NAMALWA (cell line): ENCODE measurements at places on chromosomes 16 and 17.

GRCh38 chr16:49599704-49600103 lies 226.1 kb downstream of the C16orf78 start:
- DNase-seq: no peak

DNA sequence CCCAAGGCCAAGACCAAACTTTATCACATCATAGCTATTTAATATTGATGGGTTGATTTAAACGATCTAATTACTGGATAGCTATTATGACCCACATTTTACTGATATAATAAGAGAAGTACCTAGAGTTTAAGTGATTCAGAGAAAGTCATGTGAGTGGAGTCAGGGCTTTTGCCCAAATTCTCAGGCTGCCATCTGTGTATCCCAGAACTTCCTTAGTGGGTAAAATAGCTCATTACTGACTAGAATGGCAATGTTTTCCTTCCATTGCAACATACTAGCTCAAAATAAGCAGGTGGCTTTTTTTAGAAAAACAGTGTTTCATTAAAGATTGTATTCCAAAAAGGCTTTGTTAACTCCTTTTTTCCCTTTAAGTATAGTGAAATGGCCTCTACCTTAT lies 113.9 kb upstream of the MAF start:
- DNase-seq: no peak

DNA sequence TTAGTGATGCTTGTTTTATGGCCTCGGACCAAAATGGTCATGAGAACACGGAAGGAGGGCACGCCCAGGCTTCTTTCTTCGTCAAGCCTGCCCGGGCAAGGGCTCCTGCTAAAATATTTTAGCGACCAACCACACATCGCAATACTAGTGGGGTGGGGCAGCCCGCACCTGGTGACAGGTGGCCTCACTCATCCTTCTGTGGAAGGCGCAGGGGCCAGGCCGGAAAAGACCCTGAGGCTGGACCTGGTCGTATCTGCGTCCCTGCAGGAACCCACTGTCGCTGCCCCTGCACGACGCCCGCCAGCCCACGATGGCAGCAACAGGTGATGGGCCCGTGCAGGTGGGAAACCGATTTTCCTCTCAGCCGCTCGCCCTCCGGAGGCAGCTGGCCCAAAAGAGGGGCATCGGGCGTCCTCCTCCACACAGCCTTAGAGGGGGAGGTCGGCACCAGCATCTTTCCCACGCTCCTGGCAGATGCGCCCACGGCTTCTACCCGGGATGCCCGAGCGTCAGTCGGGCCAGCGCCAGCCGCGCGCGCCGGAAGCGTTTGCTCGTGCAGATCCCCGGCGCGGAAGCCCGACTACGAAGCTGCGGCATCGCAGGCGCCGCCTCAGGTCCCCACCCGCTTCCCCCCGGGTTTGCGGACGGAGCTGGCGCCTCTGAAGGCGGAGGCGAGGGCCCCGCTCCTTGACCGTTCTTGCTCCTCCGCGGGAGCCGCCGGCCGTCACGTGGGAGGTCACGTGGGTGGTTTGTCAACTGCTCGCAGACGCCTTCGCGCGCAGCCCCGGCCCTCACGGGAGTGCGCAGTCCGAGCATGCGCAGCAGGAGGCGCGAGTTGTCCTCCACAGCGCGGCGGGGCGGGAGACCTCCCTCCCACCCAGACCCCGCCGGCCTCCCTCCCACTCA lies 22.8 kb upstream of the FOXK2 start:
- DNase-seq: peak; percentile 90

- DNase-seq: no peak
Measured at GRCh38 chr17:15261258-15261801, 3.8 kb downstream of the PMP22 start.

- DNase-seq: peak; percentile 77
Measured at GRCh38 chr17:50177983-50178834, 12.4 kb downstream of the SGCA start.

DNA sequence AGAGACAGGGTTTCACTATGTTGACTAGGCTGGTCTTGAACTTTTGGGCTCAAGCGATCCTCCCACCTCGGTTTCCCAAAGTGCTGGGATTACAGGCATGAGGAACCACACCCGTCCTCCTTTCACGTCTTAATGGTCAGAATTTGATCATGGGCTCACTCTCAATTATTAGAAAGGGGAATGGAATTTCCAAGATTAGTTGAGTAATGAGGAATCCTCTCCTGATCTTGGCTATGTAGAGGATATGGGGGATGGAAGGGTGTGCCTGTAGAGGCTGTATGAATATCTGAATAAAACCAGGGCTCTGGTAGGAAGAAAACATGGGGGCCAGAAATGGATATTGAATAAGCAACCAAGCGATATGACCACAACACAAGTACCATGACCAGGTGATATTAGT lies 25.9 kb upstream of the SMURF2 start:
- no peak for DNase-seq

DNA sequence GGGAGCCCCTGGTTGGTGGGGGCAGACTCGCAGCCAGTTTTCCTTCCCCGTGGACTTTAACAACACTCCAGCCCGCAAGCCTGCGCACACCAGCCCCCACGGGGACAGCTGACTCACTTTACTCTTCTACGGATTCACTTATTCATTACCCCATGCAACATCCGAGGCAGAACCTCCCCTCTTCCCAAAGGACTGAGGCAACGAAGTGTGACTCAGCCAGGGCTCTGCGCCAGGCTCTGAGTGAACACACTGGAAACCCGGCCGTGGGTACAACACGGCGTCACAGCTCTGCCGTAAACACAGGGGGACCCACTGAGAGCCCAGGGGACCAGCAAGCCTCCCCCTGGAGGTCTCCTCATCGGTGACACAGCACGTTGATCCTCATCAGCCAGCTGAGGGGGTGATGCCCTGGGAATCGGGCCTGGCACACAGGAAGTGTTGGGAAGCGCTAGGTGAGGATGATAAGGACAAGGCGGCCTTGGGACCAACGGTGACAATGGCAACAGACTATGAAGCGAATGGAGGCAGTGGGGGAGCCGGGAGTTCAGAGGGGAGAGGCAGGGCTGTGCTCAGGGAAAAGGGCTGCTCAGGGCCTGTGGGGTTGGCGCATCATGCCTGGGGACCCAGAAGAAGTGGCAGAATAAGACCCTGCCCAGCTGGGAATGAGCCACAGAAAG lies 14.6 kb downstream of the COTL1 start:
- no peak for DNase-seq

DNA sequence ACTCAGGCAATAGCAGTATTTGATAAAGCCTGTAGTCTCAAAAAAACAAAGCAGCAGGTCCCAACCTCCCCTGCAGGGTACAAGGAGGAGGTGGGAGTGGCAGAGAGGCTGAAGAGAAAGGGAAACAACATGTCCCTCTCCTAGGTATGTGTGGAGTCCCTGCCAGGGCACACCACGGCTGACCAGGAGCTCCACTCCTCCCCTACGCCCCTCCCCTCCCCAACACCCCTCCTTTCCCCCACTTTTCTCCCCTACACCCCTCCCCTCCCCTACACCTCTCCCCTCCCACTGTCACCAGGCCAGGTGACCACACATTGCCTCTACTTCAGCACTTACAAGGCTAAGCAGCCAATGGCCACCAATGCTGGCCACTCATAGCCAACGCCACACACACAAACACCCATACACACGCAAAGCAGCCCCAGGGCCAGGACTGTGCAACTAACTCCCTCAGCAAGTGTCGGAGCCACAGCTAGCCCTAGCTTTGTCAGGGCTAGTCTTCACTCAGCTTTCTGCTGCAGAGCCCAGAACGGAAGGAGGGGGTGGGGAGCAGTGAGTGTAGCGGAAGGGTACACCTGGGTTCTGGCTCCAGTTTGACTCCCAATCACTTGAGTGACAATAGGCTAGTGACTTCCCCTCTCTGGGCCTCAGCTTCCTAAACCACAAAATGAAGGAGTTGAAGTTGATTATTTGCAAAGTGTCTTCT lies 8.2 kb downstream of the CAVIN1 start:
- no peak for DNase-seq

DNA sequence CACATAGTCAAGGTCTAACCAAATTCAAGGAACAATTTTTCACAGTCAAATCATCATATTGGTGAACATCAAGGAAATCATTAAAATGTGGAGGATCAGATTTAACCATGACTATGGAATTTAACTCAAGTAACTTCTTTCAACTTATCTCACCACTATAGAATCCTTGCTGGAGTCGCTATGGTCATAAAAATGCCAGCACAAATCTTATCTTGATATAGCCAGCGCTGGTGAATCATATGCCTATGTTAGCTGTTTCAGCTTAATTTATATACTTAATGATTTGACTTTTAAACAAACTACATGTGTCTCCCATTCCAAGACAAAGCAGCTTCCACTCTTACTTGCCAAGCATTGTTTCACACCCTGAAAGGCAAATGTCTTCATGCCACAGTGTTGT lies 416.4 kb downstream of the CDH11 start:
- DNase-seq: no peak

DNA sequence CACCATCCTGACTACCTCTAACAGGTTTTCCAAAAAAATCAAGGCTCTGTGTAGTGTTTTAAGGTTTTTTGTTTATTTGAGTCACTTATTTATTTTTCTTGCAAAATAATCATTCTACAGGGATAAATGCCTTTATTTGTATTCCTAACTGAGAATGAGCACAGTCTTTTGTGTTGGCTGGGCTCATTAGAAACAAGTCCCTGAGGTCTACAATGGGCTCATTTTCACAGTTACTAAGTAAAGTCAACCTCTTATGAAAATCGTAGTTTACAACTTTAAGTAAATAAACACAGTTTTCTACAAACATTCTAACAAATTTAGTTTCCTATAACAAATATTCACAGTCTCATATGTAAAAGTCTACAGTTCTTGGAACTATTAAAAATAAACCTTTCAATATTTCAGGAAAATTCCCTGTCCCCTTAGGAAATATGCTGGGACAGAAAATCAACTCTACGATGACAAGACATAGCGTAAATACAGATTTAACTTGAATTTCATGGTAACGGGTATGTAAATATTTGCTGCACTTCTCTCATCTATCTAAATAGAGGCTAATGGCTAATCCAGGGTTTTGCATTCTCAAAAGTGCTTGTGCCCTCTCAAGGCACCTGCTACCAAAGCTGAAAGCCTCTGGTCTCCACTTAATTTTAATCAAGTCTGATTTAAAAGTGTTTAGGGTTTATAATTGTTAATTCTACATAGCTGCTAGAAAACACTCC lies 31.5 kb upstream of the CDH5 start:
- no peak for DNase-seq

GRCh38 chr17:49677933-49678847 lies at the start of gene SPOP:
TSS of gene SPOP (minus strand) at chr17:49678097. CDS start at chr17:49622810, 55,287 bp downstream.
- peak; percentile 100 for DNase-seq

DNA sequence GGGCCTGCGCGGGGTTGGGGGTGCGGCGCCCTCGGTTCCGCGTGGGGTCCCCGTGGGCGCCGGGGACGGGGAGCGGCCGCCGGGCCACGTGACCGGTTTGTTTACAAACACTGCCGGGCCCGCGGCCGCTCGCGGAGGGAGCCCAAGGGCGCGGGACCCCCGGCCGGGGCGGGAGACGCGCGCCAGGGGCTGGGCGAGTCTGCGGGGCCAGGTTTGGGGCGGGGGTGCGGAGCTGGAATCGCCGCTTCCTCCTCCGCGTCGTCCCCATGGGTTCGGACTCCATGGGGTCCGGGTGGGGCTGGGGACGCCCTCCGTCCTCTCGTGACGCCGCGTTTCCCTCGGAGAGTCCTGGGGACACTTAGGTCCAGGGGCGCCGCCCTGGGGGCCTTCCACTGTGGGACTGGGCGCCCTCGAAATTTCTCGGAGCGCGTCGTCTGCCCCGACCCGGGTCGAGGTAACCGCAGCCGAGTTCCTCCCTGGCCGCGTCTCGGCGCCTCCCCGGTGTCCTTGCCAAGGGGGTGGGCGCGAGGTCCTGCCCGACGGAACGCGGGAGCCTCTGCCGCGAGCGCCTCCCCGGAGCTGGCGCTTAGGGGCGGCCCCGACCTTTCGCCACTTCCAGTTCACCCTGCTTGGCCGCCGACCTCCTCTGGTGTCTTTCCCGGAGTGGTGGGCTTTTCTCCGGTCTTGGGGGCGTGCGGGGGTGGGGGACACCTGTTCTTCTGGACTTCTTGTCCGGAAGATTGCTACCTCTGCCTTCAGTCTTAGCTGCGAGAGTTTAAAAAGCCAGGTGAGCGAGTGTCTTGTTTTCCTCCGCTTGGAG lies 684 bp downstream of the YPEL2 start:
- DNase-seq: peak; percentile 17

- no peak for DNase-seq
Measured at GRCh38 chr16:84547546-84548061, 43.1 kb upstream of the MEAK7 start.

GRCh38 chr17:3903051-3903825 lies 10.4 kb upstream of the CAMKK1 start:
- DNase-seq: no peak

DNA sequence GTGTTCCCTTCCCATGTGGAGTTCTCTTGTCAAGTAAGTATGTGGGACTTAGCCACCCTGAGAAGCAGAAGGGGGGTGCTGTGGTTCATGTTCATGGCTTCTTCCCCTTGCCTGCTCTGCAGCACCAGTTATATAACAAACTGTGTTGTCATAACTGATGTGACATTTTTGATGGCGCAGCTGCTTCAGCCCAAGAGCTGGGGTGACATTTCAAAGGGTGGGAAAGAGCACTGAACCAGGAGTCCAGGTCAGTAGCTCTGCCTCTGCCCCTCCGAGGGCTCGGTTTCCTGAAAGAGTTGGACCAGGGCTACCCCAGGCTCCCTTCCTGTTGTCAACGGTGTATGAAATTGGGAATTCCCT lies 7.4 kb downstream of the GNAO1 start:
- no peak for DNase-seq

DNA sequence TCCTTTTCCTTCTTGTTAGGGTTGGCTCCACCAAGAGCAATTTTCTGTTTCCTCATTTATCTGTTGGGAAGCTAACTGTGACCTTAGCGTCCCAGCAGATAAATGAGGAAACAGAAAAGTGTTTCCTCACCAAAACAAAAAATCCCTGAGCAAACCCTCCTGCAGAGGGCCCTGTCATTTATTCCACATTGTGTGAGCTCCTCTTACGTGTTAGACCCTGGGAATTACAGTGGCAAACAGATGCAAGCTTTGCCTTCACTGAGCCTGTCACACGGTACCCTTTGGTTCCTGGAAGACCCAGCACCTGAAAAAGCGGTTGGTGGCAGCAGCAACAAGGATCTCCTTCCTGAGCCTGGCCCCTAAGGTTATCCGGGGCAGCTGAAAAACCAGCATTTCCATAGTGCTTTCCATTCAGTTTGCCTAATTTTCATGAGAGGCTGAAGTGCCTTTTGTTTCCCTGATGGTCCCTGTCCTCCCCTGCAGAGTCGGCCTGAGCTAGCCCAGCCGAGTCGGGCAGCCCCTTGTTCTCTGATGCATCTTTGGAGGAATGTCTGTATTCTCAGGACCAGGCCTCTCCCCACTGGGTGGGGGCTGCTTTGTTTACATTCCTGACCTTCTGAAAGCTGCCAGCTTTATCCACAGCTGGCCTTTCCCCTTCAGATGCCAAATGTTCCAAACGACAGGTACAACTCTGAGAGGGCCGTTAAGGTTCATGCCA lies 34.7 kb downstream of the YPEL2 start:
- no peak for DNase-seq
